Psoas muscle (tissue), 8 donors: ENCODE measurements at places on chromosomes 13 and 19.
A peak's percentile ranks its signal among the peaks of the same experiment; 100 is the strongest.

GRCh38 chr13:44093607-44094564 lies 214.2 kb downstream of the LACC1 start:
- no peak for DNase-seq

- no peak for DNase-seq
Measured at GRCh38 chr13:32272021-32272683, 43.0 kb downstream of the ZAR1L start.

- DNase-seq: no peak
Measured at GRCh38 chr13:30065181-30065580, 214.8 kb upstream of the UBL3 start.

DNA sequence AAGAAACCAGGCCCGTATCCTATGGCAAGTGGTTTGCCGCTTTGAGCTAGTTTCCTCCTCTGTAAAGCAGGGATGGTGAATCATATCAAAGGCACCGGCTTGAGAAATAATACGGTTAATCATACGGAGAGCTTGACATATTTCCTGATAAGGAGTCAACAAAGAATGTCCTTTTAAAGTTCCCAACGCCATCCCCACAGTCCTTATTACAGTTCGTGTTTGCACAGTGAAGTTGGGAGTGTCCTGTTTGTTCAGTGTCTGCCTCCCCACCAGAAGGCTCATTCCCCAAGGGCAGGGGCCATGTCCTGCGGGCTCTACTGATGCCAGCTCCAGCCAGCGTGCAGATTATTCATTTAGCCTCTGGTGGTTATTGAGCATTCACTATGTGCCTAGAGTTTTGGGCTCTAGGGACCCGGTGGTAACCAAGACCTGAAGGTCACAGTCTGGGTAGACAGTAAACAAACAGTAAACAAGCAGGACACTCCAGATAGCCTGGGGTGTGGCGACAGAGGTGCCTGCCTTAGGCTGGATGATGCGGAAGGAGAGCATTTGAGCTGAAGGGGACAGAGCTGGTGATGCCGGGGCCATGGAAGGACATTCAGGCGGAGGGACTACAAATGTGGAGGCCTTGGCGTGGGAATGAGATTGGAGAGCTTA lies 6.3 kb downstream of the GRAMD1A start:
- no peak for DNase-seq

GRCh38 chr13:99988529-99989275 lies 7.1 kb downstream of the ZIC2 start:
- DNase-seq: no peak

- no peak for DNase-seq
Measured at GRCh38 chr19:41083516-41083915, 4.7 kb upstream of the CYP2A13 start.

DNA sequence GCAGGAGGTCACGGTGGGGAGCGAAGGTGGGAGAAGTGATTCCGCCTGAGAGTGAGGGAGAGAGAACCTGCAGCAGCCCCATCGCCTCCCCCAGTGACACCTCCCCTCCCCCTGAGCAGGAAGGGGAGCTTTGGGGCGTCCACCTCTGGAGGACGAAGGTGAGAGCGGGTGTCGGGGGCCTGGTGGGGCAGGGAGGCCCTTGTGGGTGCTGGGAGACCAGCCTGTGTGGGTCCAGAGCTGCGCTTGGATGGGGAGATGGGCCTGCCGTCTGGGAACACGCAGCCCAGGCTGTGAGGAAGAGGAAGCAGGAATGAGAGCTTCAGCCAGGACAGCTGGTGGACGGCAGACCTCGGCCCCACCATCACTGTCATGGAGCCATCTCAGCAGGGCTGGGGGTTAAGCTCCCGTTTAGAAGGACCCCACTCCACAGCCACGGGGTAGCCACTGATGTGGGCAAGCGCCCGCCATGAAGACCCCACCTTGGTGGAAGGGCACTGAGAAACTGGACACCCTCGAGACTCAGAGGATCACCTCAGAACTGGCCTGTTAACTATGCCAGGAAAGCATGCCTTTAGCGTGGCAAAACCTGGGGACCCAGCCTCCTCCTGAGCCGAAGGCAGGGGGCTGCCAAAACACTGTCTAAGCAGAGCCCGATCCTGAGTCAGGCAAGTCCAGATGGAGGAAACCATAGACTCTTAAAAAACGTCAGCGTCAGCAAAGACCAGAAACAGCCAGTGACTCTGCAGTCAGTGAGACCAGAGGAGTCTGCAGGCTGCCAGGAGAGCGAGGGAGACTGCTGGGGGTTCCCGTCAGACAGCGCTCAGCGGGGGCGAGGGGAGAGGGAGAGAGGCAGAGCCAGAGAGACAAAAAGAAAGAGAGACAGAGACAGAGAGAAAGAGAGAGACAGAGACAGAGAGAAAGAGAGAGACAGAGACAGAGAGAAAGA lies 6.4 kb upstream of the PROZ start:
- peak; percentile 41 for DNase-seq

- DNase-seq: peak; percentile 30
Measured at GRCh38 chr13:74132776-74133656, 1.2 kb downstream of the KLF12 start.

DNA sequence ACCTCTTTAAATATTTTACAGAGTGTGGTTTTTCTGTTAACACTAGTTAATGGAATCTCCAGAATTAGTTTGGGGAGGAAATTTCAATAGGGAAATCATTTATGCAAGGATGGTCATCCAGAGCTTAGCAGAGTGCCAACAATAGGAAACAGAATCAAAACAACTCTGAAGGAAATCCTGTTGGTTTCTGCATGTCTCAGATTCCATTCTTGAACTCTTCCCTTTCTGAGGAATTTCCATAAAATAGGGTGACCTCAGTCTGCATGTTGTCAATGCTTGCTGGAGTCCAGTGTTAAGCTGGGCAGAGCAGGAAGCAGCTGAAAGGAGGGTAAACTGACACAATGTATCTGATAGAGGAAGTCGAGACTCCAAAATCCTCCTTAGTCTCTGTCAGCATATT lies 16.9 kb downstream of the CBY2 start:
- no peak for DNase-seq

DNA sequence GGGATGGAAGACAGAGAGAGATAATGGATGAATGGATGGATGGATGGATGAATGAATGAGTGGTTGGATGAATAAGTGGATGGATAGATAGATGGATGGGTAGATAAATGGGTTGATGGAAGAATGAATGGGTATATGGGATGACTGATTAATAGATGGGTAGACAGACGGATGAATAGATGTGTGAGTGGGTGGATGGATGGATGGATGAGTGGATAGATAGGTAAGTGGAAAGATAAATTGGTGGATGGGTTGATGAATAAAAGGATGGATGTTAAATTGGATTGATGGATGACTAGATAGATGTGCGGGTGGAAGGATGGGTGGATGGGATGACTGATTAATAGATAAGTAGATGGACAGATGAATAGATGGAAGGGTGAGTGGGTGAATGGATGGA lies 1.4 kb downstream of the CASP14 start:
- DNase-seq: no peak

DNA sequence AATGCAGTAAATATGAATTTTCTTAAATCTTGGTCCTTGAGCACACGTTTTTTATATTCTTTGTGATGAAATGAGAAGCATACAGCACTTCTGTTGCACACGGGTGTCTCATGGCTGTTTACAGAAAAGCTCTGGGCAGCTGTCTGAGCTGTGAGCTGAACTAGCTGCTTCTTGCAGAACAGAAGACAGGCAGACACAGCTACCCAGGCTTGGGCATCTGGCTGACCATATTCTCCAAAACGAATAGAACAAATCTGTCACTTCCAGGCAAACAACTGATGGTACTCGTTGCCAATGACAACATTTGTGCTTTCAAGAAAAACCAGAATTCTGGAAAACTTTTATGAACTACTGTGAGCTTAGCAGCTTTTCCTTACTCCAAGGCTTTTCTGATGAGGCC lies 16.2 kb downstream of the PCID2 start:
- no peak for DNase-seq

- DNase-seq: no peak
Measured at GRCh38 chr13:95231393-95231792, 69.9 kb downstream of the ABCC4 start.

DNA sequence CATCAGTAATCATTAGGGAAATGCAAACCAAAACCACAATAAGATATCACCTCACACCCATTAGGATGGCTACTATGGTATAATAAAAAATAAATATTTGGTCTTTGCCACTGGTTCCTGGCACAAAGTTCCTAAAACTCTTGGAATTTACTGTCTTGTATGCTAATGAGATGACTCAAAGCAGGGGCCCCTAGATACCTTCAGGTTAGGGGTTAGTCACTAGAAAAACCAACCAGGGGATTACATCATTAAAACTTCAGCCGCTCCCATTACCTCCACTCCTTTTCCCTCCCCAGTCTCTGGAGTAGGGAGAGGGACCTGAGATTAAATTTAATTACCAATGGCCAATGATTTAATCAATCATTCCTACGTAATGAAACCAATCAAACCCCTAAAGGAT lies 49.6 kb downstream of the THSD1 start:
- DNase-seq: no peak

- no peak for DNase-seq
Measured at GRCh38 chr13:73110814-73111213, 52.0 kb downstream of the KLF5 start.

GRCh38 chr13:39577203-39577602 lies 25.8 kb downstream of the LHFPL6 start:
- no peak for DNase-seq

- no peak for DNase-seq
Measured at GRCh38 chr13:18959229-18959628, 222.4 kb downstream of the TUBA3C start.

GRCh38 chr19:6103217-6103644 lies 7.1 kb downstream of the RFX2 start:
- DNase-seq: peak; percentile 81

DNA sequence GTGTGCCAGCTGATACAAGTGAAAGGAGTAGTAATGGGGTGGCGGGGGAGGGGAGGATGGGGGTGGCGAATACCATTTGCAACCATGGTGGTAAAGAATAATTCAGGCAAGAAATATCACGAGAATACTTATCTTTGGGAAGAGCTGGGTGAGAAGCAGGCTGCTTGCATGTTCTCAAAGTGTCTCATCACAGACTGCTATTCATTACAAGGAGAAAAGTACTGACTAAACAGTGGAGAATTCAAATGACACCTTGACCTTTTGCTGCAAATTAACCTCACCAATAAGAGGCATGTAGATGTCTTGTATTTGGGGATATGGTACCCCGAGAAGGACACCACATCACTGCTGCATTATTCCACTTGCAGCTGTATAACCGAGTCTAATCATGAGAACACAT lies 585.7 kb upstream of the GPC6 start:
- no peak for DNase-seq

DNA sequence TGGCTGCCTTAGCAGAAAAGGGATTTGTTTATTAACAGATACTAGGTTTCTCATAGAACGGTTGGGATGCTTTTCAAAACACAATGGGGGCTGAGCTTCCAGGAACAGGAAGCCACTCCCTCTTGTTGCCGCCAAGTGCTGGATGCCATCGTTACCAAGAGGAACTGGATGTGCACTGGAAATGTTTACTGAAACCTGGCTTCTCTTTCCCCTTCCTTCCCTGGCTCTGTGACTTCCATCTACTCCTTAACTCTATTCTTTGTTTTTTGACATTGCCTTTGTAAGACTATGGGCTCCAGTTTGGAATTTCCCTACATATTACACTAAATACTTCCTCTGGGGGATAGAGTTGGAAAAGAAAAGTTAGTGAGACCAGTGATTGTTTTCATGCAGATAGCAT lies 11.7 kb upstream of the KL start:
- DNase-seq: peak; percentile 67

DNA sequence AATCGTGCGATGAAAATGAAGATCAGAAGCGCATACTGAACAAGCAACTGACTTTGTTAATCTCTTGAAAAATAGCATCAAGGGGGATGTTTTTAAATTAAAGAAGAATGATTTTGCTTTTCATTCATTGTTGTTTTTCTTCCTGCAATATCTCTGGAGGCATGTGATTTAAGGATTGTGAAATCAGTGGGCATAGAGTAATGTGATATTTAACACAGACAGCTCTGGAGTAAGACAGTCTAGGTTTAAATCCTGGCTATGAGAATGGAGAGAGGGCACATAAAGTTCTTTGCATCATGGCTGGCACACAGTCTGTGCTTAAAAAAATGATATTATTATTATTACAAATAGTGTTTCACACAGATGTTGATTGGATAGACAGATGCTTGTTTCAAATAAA lies 243.1 kb upstream of the NBEA start:
- no peak for DNase-seq

DNA sequence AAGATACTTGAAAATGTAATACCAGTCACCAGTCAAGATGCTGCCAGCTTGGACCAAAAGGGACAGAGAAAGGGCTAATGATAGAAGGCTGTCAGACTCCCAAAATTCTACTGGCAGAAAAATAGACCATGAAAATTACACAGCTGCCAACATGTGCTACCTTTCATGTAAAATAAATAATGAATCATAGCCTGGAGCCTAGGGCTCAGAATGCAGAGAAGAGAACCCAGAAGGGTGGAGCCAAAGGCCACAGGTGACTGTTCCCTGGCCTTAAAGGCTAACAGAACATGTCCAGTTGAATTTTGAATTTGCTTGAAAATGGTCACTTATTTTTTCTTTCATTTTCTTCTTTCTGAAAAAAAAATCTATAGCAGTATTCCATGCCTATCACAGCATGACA lies 1827.0 kb upstream of the MIR17HG start:
- DNase-seq: no peak

DNA sequence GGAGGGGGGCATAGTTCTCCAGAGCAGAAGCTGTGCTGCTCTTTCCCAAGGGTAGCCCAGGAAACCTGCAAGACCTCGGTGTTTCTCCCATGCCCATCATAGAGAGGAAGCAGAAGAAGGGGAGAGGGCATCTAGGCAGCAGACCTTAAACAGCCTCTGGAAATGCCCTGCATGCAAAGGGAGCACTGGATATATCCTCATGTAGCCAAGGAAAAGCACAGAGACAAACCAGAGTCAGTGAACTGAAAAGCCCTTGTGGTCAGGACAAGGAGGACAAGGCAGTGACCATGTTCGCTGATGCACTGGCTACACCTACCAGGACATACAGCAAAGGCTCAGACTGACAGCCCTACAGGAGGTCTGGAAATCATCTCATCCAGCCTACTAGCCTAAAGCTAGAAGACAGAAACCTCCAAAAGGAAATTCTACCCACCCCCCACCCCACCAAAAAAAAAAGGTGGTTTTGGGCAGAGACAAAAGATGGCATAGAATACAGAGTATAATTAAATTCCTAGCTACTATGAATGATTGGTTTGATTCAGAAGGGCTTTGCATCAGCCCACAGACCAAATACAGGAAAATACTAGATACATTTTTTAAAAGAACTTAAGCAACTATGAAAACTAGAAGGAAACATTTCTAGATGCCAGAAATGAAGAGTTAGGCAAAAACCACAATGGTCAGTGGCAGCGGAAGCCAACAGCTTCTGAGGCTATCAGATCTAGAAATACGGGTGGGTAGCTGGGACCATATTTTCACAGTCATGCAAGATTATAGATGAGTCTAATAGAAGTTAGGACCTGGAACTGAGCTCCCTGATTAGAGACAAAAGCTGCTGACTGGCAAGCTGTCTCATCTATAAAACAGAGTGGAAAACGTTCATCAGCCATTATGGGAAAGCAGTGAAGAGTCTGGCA lies 4.4 kb upstream of the TBC1D4 start:
- no peak for DNase-seq

- DNase-seq: no peak
Measured at GRCh38 chr13:37806666-37807065, 62.9 kb downstream of the TRPC4 start.
